ENCODE measurements at places on chromosomes 11 and 22. TPM values are rescaled to one million over a fixed set of nuclear protein-coding genes. Genes with fewer than 3 reads are reported as not detected.

DNA sequence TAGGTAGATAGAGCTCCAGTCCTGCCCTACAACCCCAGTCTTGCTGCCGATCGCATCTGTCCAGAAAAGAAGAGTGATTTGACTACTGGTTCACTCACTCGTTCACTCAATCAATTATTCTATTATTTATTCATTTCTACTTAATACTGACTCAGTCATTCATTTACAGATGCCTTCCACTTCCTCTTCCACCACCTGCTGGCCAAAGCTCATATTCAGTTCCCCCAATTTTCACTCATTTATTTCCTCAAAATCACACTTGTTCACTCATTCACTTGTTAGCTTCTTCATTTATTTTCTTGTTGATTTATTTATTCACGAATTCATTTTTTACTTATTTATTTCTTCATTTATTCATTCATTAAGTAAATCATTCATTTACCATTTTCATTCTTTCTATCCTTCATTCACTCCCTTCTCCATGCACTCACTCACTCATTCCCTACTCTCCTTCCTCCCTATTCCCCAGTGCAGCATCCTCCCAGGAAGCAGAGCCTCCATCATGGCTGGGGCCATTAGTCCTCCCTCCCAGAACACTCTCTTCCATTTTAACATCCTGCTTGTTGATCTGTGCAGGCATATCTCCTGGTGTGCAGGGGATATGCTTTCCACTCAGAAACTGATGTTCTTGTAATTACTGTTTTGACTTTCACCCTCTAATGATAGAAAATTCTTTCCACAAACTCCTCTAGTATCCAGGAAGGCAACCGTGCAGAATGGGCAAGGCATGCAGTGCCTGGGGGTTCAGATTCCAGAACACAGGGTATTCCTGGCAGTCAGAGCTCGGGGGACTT, 281.0 kb downstream of the TENM4 start:
- DNase-seq, result no peak

- DNase-seq, result peak; percentile 48
Observed at GRCh38 chr11:87454241-87454640, 416.5 kb downstream of the TMEM135 start.

DNA sequence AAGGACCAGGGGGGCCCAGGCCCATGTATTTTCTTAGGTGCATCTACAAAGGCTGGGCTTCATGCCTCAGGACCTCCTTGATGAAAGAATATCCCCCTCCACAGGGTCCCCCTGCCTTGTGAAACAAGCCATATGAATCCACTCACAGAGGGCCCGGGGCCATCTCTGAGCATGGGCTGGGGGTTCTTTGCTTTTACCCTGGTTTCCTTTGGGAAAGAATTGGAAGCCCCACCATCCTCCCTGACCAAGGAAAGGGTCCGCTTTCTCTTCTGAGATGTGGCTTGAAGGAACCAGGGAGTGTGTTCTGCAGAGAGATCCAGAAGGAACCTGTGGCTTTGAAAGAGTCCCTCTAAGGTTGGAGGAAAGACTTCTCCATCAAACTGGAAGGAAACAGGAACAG, 9.2 kb upstream of the ANO1 start:
- no peak for DNase-seq

DNA sequence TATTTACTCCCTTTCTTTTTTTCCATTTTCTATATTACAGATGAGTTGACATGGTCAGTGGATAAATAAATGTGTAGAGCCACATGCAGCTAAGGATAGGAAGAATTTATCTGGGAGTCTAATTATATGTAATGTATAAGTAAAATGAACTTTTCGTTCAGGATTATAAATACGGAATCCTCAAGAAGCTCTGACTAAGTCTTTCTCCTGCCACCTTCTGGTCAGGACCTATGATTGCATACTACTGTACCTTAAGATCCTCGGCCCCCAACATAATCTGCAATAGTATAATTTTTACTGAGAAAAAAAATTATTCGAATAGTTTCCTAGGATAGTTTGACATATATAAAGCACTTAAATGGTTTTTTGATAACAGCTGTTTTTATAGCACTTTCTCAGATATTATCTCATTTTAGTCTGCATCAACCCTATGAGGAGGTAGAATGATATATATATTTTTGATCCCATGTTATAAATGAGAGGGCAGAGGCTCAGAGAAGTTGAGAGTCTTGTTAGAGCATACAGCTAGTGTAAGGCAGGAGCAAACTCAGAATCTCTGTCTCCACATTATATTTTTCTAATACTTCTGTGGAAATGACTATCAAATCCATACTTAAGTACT, 36.1 kb downstream of the CCDC90B start:
- no peak for DNase-seq

DNA sequence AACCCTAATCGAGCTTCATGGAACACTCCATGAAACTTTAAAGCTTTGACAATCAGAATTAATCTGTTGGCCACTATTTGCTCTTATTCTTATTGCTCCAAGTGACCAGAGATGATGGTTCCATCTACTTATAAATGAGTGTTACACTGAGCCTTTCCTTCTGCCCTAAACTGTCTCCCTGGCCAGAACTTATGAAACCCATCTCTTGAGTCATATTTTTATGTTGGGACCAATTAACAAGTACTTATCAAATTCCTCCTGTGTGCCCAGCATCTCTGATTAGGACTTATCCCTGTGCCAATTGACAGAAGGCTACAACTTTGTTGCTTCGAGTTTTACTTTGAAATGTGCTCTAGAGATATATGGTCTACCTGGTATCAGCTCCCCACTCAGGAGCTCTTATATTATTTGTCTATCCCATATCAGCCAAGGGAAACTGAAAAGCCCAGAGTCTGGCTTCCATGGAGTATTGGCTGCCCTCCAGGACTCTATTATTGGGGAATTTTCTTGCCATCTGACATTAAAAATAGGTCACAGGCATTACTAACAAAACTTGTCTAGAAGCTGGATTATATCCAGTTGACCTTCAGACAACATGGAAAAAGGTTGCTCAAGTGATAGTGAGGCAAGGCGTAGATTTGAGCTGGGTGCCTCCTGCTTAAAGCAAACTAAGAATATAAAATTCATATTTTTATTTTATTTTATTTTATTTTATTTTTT, 8.8 kb downstream of the KREMEN1 start:
- DNase-seq, result no peak

Gene BTBD18
- total RNA-seq, result not detected

Gene ARSA
- 9.8 TPM for total RNA-seq

Gene SYT8
- total RNA-seq, result not detected

Gene CDCA5
- 42.5 TPM for total RNA-seq

Gene GAL3ST1
- not detected for total RNA-seq

Gene KREMEN1
- 2.4 TPM for total RNA-seq
